CD4-positive, alpha-beta T cell (primary cell): ENCODE measurements at places on chromosomes 2 and 18. TPM values are rescaled to one million over a fixed set of nuclear protein-coding genes. Genes with fewer than 3 reads are reported as not detected.
A peak's percentile ranks its signal among the peaks of the same experiment; 100 is the strongest.

- no peak overlapping the region for H3K27ac ChIP-seq
- H3K27me3 ChIP-seq = no peaks in the 10 kb centered on the region
- no peak overlapping the region for H3K4me3 ChIP-seq
- DNase-seq = no peak
These were observed 28.9 kb downstream of the PPP1CB start for GRCh38 chr2:28780496-28780895.

Gene REG3A
- not detected for total RNA-seq

Gene PTPN2
- total RNA-seq = 49.4 TPM

Gene SLC5A7
- total RNA-seq = not detected

Gene MAL
- total RNA-seq = 102 TPM

Gene FSHR
- not detected for total RNA-seq

Gene SERPINB4
- total RNA-seq = not detected

DNA sequence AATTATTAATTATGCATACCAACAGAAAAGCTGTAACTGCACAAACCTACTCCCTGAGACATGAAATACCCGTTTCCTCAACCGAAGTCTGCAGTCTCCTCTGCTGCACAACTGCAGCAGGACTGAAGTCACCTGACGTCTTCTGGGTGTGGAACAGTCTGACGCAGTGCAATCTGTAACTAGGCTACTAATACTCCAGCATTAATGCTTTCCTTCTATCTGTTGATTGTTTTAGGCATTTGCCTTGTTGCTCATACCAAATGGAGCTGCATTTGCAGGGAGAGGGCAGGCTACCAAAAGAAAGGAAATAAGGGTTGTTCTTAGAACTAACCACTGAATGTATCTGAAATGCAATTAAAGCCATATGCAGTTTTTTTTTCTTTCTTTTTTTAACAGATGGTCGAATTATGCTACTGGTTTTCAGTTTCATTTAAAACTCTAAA is 40.1 kb downstream of the RTN4 start:
- peak overlapping the region; percentile 54 for H3K4me3 ChIP-seq
- peaks cover 9% of the 10 kb centered on the region for H3K4me1 ChIP-seq
- DNase-seq = peak; percentile 25
- H3K36me3 ChIP-seq = no peaks in the 10 kb centered on the region
- peak overlapping the region; percentile 36 for H3K27ac ChIP-seq

GRCh38 chr2:109558076-109558882 is 55.5 kb downstream of the SEPTIN10 start:
- H3K4me3 ChIP-seq = no peak overlapping the region
- H3K36me3 ChIP-seq = no peaks in the 10 kb centered on the region
- no peaks in the 10 kb centered on the region for H3K27me3 ChIP-seq
- no peak overlapping the region for H3K27ac ChIP-seq
- H3K4me1 ChIP-seq = no peaks in the 10 kb centered on the region

DNA sequence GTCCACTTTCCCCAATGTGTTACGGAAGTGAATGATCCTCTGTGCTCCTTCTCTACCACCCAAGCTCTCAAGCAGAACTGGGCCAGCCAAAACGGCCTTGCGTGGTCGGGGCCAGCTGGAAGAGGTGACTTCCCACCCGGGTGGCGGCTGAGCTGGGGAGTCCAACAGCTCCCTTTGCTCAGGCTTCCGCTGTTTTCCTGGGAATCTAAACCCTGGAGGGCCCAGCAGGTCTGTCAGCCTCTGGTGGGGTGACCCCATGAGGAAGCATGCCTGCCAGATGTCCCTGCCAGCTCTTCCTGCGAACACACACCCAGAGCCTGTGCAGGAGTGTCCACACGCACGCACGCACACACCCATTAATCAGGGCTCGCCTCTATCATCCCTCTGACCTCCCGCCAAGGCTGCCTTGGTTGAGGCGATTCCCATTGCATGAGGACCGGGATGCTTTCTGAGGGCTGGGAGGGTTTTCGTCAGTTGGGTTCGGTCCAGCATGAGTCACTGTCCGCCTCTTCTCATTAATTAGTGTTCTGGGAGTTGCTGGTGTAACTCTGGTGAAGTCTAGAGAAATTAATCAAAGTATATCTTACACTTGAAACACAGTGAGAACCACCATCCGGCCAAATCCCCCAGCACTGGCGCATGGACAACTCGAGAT is 90.6 kb downstream of the TWIST2 start:
- peaks cover 2% of the 10 kb centered on the region for H3K27me3 ChIP-seq
- H3K27ac ChIP-seq = no peak overlapping the region
- H3K36me3 ChIP-seq = no peaks in the 10 kb centered on the region
- no peaks in the 10 kb centered on the region for H3K4me1 ChIP-seq

- no peaks in the 10 kb centered on the region for H3K27me3 ChIP-seq
- no peaks in the 10 kb centered on the region for H3K36me3 ChIP-seq
- DNase-seq = no peak
- no peaks in the 10 kb centered on the region for H3K4me1 ChIP-seq
- no peak overlapping the region for H3K4me3 ChIP-seq
These were observed 345.5 kb downstream of the SETBP1 start for GRCh38 chr18:45026162-45026561.

DNA sequence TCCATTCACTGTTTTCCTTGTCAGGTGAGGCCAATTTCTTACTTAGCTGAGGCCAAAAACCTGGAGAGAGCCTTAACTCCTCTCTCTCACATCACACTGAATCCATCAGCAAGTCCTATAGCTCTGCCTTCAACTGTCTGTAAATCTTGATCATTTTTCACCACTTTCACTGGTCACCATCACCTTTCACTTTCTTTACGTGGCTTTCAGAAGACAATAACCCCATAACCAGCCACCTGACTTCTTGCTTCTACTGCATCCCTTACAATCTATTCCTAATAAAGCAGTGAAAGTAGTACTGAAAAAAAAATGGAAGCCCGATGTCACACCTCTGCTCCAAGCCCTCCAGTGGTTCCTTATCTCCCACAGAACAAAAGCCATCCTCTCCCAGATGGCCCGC is 7.7 kb downstream of the LOXL3 start:
- H3K27me3 ChIP-seq = peaks cover 31% of the 10 kb centered on the region
- H3K36me3 ChIP-seq = no peaks in the 10 kb centered on the region
- H3K4me1 ChIP-seq = peaks cover 16% of the 10 kb centered on the region
- DNase-seq = no peak

DNA sequence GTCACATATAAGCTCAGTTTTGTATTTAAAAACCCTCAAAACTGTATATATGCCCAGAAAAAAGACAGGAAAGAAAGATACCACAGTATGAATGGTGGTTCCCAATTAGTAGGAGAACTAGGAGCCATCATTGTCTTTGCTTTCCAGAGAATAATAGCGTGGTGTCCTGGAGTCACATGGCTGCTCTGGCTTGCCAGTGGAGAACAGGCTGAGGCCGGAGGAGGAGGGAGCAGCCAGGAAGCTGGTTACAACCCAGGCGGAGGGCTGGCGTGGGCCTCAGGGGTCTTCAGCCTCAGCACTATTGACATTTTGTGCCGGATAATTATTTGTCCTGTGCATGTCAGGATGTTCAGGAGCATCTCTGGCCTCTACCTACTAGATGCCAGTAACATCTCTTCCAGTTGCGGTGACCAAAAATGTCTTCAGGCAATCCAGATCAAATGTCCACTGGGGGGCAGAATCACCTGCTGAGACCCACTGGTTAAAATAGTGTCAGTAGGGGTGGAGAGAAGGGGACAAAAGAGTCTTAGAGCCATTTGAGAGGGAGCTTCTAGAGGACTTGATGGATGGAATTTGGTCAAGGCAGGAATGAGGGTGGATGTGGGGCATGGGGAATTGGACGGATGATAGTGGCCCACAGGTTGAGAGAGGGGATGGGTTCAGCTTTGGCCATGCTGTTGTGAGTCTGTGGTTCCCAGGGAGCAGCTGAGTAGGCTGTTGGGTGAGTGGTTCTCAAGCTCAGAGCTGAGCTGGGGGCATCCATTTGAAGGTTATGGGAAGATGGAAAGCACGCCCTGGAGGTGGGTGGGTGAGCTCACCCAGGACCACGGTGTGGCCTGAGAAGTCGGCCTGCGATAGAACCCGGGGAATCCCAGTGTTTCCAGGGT is 144.9 kb downstream of the AGAP1 start:
- no peak for DNase-seq
- no peak overlapping the region for H3K27ac ChIP-seq
- no peak overlapping the region for H3K4me3 ChIP-seq
- H3K4me1 ChIP-seq = no peaks in the 10 kb centered on the region
- no peaks in the 10 kb centered on the region for H3K36me3 ChIP-seq

- H3K4me3 ChIP-seq = no peak overlapping the region
- no peak for DNase-seq
- H3K27me3 ChIP-seq = no peaks in the 10 kb centered on the region
These were observed 341.5 kb upstream of the PKDCC start for GRCh38 chr2:41706286-41706685.

GRCh38 chr2:161134547-161135518 is 25.4 kb upstream of the TANK start:
- no peaks in the 10 kb centered on the region for H3K36me3 ChIP-seq
- no peak overlapping the region for H3K4me3 ChIP-seq
- H3K27ac ChIP-seq = no peak overlapping the region
- H3K4me1 ChIP-seq = peaks cover 12% of the 10 kb centered on the region
- DNase-seq = no peak
- H3K27me3 ChIP-seq = no peaks in the 10 kb centered on the region

DNA sequence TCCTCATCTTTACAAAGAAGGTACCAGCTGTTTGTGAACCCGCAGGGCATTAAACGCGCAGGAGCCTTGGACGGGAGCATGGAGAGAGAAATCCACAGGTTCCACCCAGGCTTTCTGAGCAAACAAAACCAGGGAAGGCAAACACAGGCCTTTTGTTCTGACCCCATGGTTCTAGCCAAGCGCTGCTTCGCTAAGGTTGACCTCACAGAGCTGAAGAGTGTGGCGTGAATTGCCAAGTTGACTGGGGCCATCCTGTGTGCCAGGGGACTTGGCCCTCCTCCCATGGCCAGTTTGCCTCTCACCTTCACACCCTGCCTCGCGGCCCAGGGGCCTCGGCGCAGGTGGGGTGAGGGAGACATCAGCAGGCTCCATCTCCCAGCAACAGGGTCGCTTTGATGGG is 74.1 kb downstream of the VAPA start:
- no peaks in the 10 kb centered on the region for H3K4me1 ChIP-seq
- H3K36me3 ChIP-seq = no peaks in the 10 kb centered on the region
- no peak for DNase-seq
- peaks cover 4% of the 10 kb centered on the region for H3K27me3 ChIP-seq
- H3K27ac ChIP-seq = no peak overlapping the region

DNA sequence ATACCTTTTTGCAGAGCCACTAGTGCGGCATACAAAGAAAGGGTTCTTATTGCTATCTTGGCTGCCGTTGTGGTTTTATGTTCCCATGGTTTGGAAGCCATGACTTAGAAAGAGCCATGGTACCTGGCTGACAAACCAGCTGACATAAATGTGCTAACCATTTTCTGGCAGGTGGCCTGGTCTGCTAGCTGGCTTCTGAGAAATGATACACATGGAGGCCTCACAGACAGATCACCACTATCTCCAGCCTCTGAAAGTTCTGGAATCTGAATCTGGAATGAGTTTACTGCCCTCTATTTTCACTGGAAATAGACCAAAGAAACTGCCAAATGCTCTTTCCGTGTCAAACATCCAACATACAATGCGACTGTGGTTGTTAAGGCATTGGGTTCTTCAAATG is 123.7 kb downstream of the QPCT start:
- no peaks in the 10 kb centered on the region for H3K36me3 ChIP-seq
- no peak for DNase-seq
- H3K4me3 ChIP-seq = no peak overlapping the region
- no peaks in the 10 kb centered on the region for H3K27me3 ChIP-seq

Gene ANKRD62
- not detected for total RNA-seq

Gene ANKRD30BL
- total RNA-seq = not detected

GRCh38 chr2:225337183-225337582 is 62.3 kb upstream of the NYAP2 start:
- H3K27me3 ChIP-seq = no peaks in the 10 kb centered on the region
- no peak overlapping the region for H3K4me3 ChIP-seq
- DNase-seq = no peak
